ENCODE measurements at places on chromosomes 7 and 10.

DNA sequence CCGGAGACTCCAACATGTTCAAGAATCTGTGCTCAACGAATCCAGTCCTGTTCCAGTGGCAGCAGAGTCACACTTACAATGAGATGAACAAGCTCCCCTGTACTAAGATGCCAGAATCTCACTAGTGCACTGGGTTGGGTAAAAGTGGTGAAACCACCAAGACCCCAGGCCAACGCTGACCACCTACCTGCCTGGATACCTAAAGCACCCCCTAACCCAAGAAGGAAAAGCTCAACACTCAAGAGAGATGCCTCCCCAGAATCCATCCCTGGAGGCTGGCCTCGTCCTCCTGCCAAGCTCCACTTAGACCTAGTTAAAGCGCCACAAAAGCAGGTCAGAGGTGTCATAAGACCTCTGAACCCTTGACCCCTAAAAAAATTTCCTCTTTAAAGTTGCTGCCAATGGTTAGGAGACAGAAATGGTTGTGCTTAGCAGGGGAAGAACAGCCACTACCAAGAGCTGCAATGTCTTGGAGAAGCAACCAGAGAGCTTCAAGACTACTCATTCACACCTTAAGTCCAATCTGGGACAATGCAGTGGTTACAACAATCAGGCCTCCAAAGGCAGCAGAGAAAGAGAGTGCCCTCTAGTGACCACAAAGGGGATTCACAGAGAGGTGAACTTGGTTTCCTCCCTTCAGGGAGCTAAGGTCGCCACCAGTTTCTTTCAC, 94.6 kb upstream of the MACROH2A2 start:
- peak; percentile 39 for DNase-seq

DNA sequence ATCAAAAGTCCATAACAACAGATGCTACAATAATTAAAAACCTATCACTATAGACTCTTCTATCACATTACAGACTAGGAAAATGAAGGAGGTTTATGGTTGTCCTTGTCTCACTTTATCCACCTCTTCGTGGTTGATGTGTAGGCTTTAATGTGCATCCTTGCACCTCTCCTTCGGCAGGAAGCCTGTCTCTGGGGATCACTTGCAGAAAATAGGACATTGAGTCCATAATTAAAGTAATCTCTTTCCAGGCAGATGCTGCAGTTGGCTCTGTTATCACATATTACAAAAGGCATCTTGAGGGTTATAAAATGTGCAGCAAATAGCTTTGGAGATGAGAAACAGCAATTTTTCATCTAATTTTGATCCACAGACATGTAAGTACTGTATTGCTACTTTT, 168.4 kb downstream of the RELN start:
- no peak for DNase-seq

- DNase-seq, result no peak
Observed at GRCh38 chr10:20888620-20889330, 8.3 kb downstream of the NEBL start.

- no peak for DNase-seq
Observed at GRCh38 chr10:101123815-101124617, 7.1 kb upstream of the TLX1 start.

DNA sequence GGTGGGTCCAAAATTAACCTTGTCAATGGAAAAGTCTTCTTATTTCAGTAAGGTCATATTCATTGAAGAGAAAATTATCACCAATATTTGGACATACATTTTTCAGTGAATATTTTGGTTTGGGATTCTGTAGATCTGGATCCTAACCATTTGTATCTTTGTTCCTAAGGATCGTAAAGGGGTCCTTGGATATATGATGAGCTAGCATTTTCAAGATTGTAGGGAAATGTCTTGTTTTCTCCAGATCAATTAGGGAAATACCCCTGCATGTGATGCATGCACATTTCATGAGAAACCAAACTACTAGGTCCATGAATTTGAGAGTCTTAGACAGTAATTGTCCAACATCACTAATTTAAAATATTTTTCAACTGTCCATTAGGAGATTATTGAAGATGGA, 18.0 kb downstream of the DNTT start:
- DNase-seq, result no peak
